Astrocyte (in vitro differentiated cells and primary cell): ENCODE measurements at places on chromosomes 4 and X. TPM values are rescaled to one million over a fixed set of nuclear protein-coding genes. Genes with fewer than 3 reads are reported as not detected.

- no peak for DNase-seq
Measured at GRCh38 chrX:45537936-45538335, 337.3 kb upstream of the DIPK2B start.

DNA sequence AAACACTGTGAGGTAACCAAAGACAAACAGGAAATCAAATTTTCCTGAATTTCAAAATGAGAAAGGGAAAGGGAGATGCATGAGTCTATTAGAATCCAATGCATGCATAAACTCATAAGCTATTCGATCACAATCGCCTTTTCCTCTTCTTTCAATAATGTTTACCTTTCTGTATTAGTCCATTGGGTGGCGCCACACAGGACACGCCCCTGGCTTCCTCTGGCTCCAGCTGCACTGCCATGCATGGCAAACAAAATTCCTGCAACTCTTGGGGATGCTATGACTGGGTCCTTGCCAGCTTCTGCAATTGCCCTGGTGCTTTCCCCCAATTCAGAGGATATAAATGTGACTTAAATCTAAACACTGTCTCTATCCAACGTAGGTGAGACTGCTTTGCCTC is 424.5 kb upstream of the PCDH7 start:
- DNase-seq = no peak

DNA sequence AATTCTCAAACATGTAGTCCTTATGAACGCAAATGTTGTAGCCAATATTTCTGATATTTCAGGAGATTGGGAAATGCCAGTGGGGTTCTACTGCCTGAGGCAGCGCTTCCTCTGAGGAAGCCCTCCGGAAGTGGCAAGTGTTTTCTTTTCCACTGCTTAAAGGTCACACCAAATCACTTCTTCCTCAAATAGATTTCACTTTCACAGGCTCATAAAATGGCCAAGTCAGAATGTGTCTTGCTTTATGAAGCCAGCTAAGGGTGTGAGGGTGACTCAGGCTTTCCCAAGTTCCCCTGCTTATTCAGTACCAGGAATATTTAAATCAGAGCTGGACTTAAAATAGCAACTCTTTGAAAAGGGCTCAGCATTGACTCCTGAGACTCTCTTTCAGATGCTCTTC is 514.2 kb upstream of the DIPK2B start:
- DNase-seq = peak; percentile 73

- DNase-seq = no peak
Measured at GRCh38 chr4:44675366-44675765, 2.9 kb upstream of the GUF1 start.

- peak; percentile 53 for DNase-seq
Measured at GRCh38 chrX:110409925-110410324, 51.3 kb downstream of the RTL9 start.

GRCh38 chr4:176393306-176394013 is 73.7 kb downstream of the SPCS3 start:
- no peak for DNase-seq

GRCh38 chrX:78532363-78532762 is 126.8 kb downstream of the RTL3 start:
- DNase-seq = no peak

DNA sequence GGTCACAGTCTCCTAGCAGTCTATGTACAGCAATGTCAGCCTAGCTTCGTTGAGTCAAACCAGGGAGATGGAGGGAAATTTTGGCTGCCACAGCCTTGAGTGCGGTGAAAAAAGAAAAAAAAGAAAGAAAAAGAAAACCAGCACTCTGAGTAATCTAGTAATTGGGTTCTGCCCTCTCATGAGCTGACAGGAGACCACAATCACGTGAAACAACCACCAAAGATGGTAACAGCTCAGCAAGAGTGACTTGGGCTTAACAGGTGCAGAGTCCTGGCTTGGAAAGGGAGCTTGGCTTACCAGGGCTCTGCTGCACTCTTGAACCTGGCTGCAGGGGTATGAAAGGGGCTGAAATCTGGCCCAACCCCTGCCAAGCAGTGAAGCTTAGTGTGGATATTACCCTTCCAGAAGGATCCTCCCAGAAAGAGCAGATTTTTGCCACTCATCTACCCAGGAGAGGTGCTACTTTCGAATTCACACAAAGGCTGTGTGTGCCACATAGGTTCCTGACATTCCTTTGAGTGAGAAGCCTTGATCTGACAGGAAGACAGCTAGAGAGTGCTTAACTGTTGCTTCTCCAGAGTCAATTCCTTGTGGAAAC is 350.3 kb downstream of the PTTG2 start:
- DNase-seq = peak; percentile 51

- DNase-seq = no peak
Measured at GRCh38 chr4:13535708-13536361, 8.5 kb downstream of the NKX3-2 start.

- DNase-seq = no peak
Measured at GRCh38 chr4:155249016-155249566, 40.7 kb downstream of the NPY2R start.

DNA sequence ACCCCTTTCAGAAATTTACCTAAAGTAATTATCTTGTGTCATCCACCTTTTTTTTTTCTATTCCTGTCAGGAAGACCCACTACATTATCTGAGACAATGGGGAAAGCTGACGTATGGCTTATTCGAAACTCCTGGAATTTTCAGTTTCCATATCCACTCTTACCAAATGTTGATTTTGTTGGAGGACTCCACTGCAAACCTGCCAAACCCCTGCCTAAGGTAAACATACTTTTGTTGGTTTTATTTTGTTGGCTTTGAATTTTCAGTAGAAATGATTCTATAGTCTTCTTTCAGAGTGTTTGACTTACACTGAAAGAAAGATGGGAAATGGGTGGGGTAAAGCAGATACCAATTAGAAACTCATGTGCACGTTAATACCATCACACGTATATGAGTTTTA is 2.2 kb downstream of the UGT2B7 start:
- no peak for DNase-seq

- no peak for DNase-seq
Measured at GRCh38 chr4:101556842-101557241, 209.5 kb upstream of the PPP3CA start.

GRCh38 chr4:124484008-124484407 is 228.5 kb downstream of the ANKRD50 start:
- no peak for DNase-seq

DNA sequence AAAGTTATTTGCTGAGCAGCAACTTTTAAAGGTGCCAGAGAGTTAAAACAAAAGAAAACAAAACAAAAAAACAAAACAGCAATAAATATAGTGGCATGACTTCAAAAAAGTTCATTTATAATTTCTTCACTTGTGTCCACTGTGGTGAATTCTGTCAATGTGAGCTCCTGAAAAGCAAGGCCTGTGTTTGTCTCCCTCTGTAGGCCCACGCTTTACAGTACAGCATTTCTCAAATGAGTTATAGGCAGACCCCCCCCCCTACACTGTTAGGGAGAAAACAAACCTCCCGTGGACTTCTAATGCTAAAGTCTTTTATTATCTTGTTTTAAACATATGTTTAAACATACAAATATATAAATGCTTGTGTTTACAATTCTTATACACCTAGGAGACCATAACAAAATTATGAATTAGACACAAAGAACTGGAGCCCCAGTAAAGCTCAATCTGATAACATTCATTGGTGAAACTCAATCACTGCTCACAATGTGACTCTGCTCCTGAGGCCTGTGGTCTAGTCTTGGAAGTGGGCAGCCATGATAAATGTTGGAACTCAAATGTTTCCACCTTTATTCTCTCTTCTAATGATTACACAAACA is 47.0 kb upstream of the SCOC start:
- peak; percentile 28 for DNase-seq

- DNase-seq = no peak
Measured at GRCh38 chr4:151715881-151716280, 44.9 kb downstream of the GATB start.

- DNase-seq = no peak
Measured at GRCh38 chrX:16750136-16750535, 30.7 kb downstream of the SYAP1 start.

- no peak for DNase-seq
Measured at GRCh38 chr4:128600410-128600809, 209.1 kb upstream of the JADE1 start.

- DNase-seq = no peak
Measured at GRCh38 chr4:742742-743311, 37.2 kb downstream of the PCGF3 start.

DNA sequence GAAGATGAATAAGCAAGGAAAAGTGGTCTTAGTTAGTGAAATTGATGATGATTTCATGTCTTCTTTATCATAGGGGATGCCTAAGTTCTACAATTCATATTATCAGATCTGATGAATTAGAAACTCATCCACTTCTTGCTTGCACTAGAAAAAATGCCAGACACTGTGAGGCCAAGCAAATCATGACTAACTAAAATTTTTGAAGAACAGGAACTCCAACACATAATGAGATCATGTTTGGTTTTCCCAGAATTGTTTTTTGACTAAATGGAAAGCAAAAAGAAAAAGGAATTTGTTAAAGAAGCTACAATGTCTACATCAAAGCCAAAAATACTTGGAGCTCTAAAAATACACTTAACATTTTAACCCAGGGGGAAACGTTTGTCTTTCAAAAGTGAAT is 120.4 kb downstream of the ARSF start:
- DNase-seq = peak; percentile 70

GRCh38 chr4:149296084-149296483 is 519.6 kb downstream of the IQCM start:
- no peak for DNase-seq

DNA sequence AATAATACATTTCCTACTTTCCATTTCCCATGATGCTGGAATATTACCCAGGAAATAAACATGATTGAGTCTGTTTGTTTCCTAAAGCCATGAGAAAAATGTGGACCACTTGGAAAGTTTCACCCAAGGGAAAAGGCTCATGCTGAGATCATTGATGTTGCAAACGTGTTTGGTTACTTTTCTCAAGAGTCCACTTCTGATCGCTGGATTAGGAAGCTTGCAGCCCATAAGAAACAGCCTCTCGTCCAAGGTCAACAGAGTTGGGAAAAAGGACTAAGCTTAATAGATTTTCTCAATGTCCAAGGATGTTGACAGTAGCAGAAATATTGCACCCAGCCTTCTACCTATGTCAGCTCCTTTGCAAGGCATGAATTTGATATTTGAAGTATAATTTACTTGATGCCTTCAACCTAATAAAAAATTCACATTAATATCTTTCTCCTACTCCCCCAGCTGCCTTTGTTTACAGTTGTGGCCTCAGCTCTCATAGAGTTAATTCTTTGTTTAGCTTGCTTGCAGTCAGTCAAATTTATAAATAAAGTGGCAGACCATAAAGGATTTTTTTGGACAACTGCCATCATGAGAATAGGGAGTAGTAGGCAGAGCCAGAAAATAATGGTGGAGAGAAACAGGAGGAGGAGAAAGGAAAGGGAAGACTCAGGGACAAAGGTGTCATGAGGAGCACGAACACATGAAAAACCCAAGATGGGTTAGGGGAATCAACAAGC is 65.6 kb upstream of the BLTP1 start:
- no peak for DNase-seq

GRCh38 chr4:6042293-6043063 is 24.2 kb upstream of the C4orf50 start:
- DNase-seq = no peak

DNA sequence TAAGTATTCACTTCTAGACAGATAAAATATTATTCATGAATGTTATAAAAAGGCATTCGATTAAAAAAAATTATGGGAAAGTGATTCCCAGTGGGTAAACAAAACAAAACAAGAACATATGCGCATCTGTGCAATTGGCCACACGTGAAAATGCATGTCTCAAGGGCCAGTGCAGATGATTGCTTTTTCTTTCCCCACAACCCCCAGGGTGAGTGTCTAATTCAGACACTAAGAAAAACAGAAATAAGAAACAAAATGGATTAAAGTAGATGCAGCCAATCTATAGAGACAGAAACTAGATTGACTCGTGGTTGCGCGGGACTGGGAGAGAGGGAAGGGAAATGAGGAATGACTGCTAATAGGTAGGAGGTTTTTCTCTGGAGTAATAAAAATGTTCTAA is 49.5 kb downstream of the GPM6A start:
- no peak for DNase-seq

DNA sequence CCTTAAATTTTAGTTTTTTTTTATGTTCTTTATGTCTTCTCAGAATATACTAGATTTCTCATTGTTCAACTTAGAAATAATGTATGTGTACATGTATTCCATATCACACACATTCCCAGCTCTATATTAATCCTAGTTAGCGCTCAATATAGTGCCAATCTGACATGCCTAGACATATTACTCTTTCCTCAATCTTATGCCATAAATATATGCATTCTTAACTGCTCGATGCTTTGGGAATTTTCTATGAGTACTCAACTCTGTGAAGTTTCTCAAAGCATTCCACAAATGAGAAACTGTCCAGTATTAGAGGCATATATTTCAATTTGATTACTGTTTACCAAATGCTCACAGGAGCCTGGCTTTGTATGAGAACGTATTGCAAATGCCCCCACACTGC is 231.2 kb upstream of the VEGFC start:
- DNase-seq = no peak

DNA sequence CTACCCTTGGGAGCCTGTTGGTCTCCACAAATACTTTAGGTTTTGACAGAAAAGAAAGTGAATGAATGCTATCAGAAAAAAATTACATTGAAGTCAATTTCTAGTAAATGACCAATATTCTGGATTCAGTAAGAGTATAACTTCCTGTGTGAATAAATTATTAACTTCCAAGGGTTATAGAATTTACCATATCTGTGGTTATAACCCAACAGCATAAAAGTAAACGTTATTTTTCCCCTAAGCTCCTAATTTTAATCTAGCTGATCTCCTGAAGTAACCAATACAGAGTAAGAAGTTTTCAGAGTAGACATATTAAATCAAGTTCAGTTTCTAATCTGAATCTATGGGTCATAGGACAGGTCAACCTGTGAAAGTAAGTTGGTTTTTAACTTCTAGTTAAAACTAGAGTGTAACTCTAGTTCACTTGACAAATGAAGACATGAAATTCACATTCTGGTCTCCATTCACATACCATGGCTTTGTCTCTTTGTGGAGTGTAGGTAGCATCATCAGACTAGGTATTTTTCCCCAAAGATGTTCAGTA is 22.8 kb downstream of the DTHD1 start:
- DNase-seq = no peak

- DNase-seq = peak; percentile 5
Measured at GRCh38 chr4:65033899-65034298, 624.6 kb upstream of the TECRL start.

- no peak for DNase-seq
Measured at GRCh38 chrX:100591256-100592051, 6.7 kb downstream of the TNMD start.

GRCh38 chr4:48016141-48017107 is at the start of the genes CNGA1 and NIPAL1:
CNGA1 (minus strand) TSS chr4:48016681; CDS start chr4:47952689, 63,992 bp downstream.
NIPAL1 (plus strand) TSS chr4:48016772; CDS start chr4:48016840, 68 bp downstream.
- peak; percentile 54 for DNase-seq

GRCh38 chr4:128517096-128517738 is 229.6 kb upstream of the PGRMC2 start:
- no peak for DNase-seq

Gene GLRA3
- total RNA-seq = not detected in 2 replicates

Gene PRDM5
- total RNA-seq = 5.3 and 6.5 TPM in 2 replicates

Gene SAGE1
- total RNA-seq = not detected in 2 replicates

Gene RTL9
- total RNA-seq = 0.91 and 0.94 TPM in 2 replicates

Gene CETN2
- total RNA-seq = 31.8 and 38.0 TPM in 2 replicates

Gene PDLIM5
- total RNA-seq = 174 and 181 TPM in 2 replicates

Gene PFKFB1
- total RNA-seq = 0.34 TPM in 1 of 2 replicates, not detected in the other

Gene PLP1
- total RNA-seq = 5.2 and 10.2 TPM in 2 replicates

Gene SYNPO2
- 4.2 and 4.7 TPM in 2 replicates for total RNA-seq

Gene XK
- total RNA-seq = 0.17 and 0.25 TPM in 2 replicates

Gene BST1
- 19.5 and 24.5 TPM in 2 replicates for total RNA-seq

Gene ZNF732
- total RNA-seq = 1.2 and 1.4 TPM in 2 replicates
